ENCODE measurements at places on chromosomes 6 and 20.

DNA sequence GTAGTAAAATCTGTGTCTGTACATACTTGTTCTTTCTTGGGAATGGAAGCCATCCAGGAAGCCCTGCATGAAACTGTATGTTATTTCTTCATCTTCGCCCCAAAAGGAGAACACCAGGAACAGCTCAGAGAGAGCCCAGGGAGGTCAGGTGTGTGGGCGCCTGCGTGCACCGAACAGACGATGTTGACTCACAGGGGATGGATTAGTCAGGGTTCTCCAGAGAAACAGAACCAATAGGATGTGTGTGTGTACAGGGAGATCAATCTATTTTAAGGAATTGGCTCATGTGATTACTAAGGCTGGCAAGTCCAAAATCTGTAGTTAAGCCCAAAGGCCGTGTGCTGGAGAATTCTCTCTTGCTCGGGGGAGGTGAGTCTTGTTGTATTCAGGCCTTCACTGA lies 45.7 kb downstream of the RNASET2 start:
- no peak for DNase-seq
- H3K4me1 ChIP-seq, result peaks cover 4% of the 10 kb centered on the region
- H3K36me3 ChIP-seq, result no peaks in the 10 kb centered on the region
- H3K27me3 ChIP-seq, result no peaks in the 10 kb centered on the region
- H3K27ac ChIP-seq, result no peak overlapping the region
- H3K4me3 ChIP-seq, result no peak overlapping the region

- H3K36me3 ChIP-seq, result no peaks in the 10 kb centered on the region
- DNase-seq, result no peak
- H3K27ac ChIP-seq, result no peak overlapping the region
Measured at GRCh38 chr6:157967020-157967419, 14.6 kb upstream of the SYNJ2 start.

GRCh38 chr20:17941826-17942196 lies 26.8 kb downstream of the SNX5 start:
- H3K27ac ChIP-seq, result no peak overlapping the region
- H3K36me3 ChIP-seq, result peaks cover 43% of the 10 kb centered on the region
- peaks cover 27% of the 10 kb centered on the region for H3K4me1 ChIP-seq
- H3K27me3 ChIP-seq, result no peaks in the 10 kb centered on the region

- no peak for DNase-seq
- no peaks in the 10 kb centered on the region for H3K4me1 ChIP-seq
- H3K4me3 ChIP-seq, result no peak overlapping the region
- H3K27ac ChIP-seq, result no peak overlapping the region
- no peaks in the 10 kb centered on the region for H3K27me3 ChIP-seq
Measured at GRCh38 chr20:51156041-51156982, 133.4 kb upstream of the KCNG1 start.

- peaks cover 5% of the 10 kb centered on the region for H3K4me1 ChIP-seq
- no peak for DNase-seq
- no peaks in the 10 kb centered on the region for H3K36me3 ChIP-seq
- no peak overlapping the region for H3K27ac ChIP-seq
- H3K27me3 ChIP-seq, result no peaks in the 10 kb centered on the region
Measured at GRCh38 chr20:8757146-8757545, 311.7 kb upstream of the PLCB4 start.

GRCh38 chr6:52108128-52108527 lies 20.7 kb upstream of the PKHD1 start:
- no peaks in the 10 kb centered on the region for H3K4me1 ChIP-seq
- H3K27me3 ChIP-seq, result no peaks in the 10 kb centered on the region
- no peaks in the 10 kb centered on the region for H3K36me3 ChIP-seq
- H3K27ac ChIP-seq, result no peak overlapping the region

GRCh38 chr20:18545566-18545965 lies 21.7 kb upstream of the SMIM26 start:
- no peaks in the 10 kb centered on the region for H3K4me1 ChIP-seq
- no peak overlapping the region for H3K27ac ChIP-seq
- H3K36me3 ChIP-seq, result peaks cover 24% of the 10 kb centered on the region
- peak; percentile 80 for DNase-seq
- H3K27me3 ChIP-seq, result no peaks in the 10 kb centered on the region

DNA sequence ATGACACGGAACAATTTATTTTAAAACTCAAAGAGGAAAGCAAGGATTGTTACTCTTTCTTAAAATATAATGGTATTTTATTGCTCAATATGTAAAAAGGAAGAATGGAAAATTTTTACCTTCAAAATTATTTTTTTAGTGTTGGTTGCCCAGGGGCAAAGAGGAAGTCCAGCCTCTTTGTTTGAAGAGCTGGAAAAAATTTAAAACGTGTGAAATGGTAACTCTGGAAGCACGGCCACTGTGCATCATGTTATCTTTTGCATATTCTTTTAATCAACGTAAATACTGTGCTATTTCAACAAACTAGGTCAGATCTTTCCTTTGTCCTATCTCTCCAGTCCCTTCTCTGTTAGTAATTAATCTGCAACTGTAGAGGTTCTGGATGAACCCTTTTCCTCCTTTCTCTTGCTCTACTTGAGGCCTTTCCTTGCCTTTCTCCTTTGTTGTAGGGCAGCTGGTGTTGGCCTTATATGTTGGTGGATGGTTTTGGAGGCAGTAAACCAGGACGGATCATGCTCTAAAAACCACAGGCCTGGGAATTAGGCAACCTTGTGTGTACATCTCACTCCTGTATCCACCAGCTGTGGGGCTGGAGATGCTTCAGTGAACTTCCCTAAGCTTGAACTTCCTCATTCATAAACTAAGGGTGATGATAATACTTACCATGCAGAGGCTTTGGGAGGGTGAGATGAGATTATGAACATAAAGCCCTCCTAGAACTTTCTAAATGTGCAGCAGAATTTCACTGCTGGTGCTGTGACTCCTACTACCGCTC lies 143.3 kb downstream of the PRL start:
- no peaks in the 10 kb centered on the region for H3K27me3 ChIP-seq
- H3K4me1 ChIP-seq, result peaks cover 16% of the 10 kb centered on the region
- H3K4me3 ChIP-seq, result no peak overlapping the region
- no peak for DNase-seq
- no peak overlapping the region for H3K27ac ChIP-seq
- H3K36me3 ChIP-seq, result no peaks in the 10 kb centered on the region

DNA sequence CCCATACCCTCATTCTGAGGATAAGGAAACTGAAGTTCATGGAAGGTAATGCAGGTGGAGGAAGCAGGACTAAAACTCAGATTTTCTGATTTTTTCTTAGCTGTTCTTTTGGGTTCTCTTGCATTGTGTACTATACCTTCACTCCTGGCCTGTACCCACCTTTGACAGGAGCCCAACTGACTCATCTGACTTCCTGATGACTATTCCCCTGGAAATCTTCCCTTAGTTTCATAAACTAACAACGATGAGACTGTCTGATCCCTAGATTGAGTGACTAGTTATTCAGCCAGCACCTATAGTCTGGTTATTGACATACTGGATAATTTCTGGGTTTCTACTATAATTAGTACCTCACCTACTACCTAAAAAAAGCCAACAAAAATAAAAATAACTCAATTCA lies 10.1 kb downstream of the CRYBG1 start:
- no peak for DNase-seq
- H3K4me3 ChIP-seq, result no peak overlapping the region
- no peaks in the 10 kb centered on the region for H3K27me3 ChIP-seq
- H3K27ac ChIP-seq, result no peak overlapping the region

GRCh38 chr20:48483334-48484066 lies 344.3 kb downstream of the PREX1 start:
- no peaks in the 10 kb centered on the region for H3K4me1 ChIP-seq
- H3K27ac ChIP-seq, result no peak overlapping the region
- DNase-seq, result no peak
- H3K4me3 ChIP-seq, result no peak overlapping the region

DNA sequence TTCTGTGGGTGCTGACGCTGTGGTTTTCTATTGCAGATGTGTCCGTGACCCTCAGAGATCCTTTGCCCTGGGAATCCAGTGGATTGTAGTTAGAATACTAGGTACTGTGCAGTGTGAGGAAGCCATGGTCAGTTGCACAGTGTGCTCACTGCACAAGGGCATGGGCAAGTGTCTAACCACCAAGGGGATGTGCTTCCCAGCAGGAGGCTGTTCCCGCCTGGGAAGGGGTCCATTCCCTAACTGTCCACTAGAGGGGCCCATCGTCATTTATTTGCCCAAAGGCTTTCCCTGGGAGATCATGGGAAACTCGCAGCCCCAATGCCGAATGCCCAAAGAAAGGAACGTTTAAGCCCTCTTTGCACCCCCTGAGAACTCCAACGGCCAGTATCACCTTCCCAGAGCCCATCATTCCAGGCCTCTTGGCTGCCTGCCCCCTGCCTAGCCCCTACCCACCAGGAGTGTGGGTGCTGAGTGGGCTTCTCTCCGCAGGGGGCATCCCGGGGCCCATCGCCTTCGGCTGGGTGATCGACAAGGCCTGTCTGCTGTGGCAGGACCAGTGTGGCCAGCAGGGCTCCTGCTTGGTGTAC lies 26.2 kb downstream of the SLCO4A1 start:
- DNase-seq, result peak; percentile 76
- no peaks in the 10 kb centered on the region for H3K36me3 ChIP-seq
- no peaks in the 10 kb centered on the region for H3K27me3 ChIP-seq
- no peak overlapping the region for H3K27ac ChIP-seq
- no peak overlapping the region for H3K4me3 ChIP-seq
